Stimulated activated CD8-positive, alpha-beta memory T cell treated with anti-CD3 and anti-CD28 coated beads, Interleukin-4, amount 100 ng/mL, for 4 hours (primary cell): ENCODE measurements at places on chromosomes 2 and 18.

DNA sequence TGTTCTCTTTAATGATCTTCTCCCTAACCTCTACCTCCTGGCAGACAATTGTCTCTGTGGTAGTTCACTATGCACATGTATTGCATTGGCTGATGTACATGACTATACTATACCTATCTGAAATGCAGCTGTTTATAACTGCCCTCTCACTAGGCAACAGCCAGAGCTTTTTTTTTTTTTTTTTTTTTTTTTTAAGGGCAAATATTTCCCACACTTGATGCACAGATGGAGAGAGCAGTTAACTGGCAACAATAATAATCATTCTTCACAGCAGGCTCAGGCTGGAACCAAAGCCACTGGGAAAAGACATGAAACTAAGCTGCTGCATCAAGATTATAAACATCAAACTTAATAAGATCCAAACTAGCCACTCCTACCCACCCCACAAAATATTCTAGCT is 707.7 kb downstream of the LRP1B start:
- no peak for DNase-seq

DNA sequence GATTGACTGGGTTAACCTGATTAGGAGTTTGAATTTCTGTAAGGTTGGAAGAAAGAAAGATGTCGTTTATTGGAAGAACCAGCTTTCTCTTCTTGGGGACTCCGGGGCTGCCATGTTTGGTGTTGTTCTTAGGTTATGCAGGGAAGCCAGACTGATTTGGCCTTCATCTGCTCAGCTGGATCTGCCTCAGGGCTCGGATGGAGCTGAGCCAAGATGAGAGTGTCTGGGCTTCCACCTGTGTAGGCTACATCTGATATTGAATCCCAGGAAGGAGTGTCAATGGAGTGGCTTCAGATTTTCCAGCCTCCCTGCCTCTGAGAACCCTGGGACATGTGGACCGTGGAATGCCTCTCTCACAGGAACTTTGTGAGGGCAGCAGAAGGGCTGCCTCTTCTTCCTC is 126.1 kb downstream of the WDSUB1 start:
- DNase-seq = no peak

- no peak for DNase-seq
Observed at GRCh38 chr2:160752475-160753330, 259.1 kb upstream of the RBMS1 start.

- DNase-seq = no peak
Observed at GRCh38 chr2:105779394-105779793, 34.7 kb downstream of the NCK2 start.

DNA sequence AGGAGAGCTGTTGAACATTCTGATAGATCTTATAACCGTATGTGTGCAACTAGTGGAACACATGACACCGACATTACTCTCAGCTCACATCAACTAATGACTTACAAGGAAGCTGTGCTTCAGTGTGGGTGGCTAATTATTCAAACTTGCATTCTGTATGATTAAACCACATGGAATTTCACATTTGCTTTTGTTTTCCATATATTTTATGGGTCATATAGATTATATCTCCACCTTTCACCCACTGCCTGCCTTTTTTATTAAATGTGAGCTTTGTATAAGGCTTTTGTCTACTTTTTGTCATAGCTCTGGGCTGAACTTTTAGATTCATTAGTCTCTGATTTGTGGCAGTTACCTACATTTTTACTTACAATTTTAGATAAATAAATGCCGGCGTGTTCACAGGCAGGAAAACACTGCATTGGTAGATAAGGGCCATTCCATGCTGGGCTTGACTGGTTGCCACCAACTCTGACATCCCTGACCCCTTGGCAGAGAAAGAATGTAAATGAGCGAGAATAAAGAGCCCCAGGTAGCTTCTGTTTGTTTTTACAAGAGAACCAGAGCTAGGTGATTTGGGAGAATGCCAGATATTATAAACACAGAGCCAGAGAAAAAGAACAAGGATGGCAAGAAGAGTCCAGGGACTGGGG is 35.7 kb downstream of the LYPD6 start:
- no peak for DNase-seq

DNA sequence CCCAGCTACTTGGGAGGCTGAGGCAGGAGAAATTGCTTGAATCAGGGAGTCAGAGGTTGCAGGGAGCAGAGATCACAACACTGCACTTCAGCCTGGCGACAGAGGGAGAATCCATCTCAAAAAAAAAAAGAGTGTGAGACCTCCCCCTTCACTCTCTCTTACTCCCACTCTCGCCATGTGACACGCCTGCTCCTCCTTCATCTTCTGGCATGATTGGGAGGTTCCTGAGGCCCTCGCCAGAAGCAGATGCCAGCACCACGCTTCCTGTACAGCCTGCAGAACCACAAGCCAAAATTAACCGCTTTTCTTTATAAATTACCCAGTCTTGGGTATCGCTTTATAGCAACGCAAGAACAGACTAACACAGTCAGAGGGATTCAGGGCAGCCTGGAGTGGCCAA is 66.3 kb upstream of the CREB1 start:
- DNase-seq = no peak

GRCh38 chr18:59456657-59457056 is 97.6 kb upstream of the LMAN1 start:
- DNase-seq = no peak

- no peak for DNase-seq
Observed at GRCh38 chr2:119234021-119235019, 10.7 kb downstream of the STEAP3 start.

- no peak for DNase-seq
Observed at GRCh38 chr18:9516437-9517064, 41.2 kb downstream of the RALBP1 start.

DNA sequence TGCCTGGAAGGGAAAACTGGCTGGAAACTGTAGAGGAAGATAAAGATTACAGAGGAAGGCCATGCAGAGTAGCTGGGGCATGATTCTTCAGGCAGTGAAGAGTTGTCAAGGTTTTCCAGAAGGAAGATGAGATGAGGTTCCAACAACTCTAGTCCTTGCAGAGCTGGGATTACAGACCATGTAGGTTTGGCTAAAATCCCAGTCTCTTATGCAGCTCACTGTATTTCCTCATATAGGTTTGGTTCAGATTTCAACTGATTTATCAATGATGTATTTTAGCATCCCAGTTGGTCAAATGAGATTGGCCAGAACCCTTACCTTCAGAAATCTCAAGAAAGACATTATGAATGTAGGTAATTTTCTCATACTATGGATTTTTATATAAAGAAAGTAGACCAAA is 16.4 kb downstream of the FAP start:
- DNase-seq = no peak

DNA sequence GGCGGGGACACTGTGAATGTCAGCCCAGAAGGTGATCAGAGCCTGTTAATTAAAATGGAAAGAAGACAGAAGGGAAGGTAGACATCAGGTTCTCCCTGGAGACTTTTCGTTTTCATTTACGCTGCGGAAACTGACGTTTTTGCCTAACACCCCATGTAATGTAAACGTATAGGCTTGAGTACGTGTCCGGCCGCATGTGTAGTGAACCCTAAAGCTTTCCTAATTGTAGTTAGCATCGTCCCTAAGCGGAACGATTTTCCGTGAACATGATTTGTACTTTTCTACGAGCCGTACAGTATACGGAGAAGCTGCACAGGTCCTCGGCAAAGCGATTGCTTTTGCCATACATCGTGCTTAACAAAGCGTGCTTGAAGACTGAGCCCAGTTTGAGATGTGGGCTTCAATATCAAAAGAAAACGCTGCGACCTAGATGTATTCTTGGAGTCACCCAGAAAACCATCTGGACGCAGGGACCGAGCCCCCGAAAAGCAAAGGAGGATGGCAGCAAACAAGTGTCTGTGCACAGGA is 284 bp downstream of the TIMM21 start:
- DNase-seq = no peak

GRCh38 chr2:134080386-134081089 is 173.3 kb upstream of the MGAT5 start:
- no peak for DNase-seq

- DNase-seq = no peak
Observed at GRCh38 chr2:20030224-20030623, 17.8 kb upstream of the MATN3 start.

GRCh38 chr2:104846786-104847585 is 6.9 kb upstream of the POU3F3 start:
- no peak for DNase-seq

GRCh38 chr2:75772908-75773630 is 62.4 kb upstream of the GCFC2 start:
- no peak for DNase-seq

- no peak for DNase-seq
Observed at GRCh38 chr2:24352664-24353063, 7.7 kb downstream of the ITSN2 start.

GRCh38 chr2:163600801-163601200 is 135.0 kb downstream of the FIGN start:
- no peak for DNase-seq

- DNase-seq = no peak
Observed at GRCh38 chr18:68742206-68742605, 27.3 kb upstream of the TMX3 start.
